ENCODE measurements at places on chromosomes 4 and X.

DNA sequence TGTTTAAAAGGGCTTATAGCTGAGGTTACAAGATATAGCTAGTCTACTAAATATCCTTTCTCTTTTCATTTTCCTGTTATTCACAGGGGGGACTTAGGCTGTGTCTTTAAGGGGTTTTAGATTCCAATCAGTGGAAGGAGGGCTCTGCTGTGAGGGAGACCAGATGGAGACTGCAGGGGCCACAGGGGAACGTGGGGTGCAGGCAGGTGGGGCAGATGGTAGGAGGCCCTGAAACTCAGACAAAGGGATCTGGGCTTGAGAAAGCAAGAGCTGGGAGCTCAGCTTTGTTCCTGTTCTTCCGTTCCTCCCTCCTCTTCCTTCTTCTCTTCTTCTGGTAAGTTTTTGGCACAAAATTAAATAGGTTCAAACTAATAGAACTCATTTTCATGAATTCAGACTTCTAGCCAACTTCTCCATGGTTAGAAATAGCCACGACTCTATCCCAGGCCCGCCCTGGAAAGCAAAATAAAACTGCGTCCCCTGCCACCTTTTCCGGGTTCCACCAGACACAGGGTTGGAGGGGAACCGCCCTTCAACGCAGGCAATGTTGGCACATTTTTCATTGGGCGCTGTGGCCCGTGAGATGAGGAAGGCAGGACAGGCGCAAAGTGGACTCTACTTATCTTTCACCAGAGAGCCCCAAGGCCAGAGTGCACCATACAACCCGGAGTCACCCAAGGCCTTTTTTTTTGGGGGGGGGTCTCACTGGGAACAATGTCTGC, 3.5 kb upstream of the TMSB4X start:
- no peak for DNase-seq

DNA sequence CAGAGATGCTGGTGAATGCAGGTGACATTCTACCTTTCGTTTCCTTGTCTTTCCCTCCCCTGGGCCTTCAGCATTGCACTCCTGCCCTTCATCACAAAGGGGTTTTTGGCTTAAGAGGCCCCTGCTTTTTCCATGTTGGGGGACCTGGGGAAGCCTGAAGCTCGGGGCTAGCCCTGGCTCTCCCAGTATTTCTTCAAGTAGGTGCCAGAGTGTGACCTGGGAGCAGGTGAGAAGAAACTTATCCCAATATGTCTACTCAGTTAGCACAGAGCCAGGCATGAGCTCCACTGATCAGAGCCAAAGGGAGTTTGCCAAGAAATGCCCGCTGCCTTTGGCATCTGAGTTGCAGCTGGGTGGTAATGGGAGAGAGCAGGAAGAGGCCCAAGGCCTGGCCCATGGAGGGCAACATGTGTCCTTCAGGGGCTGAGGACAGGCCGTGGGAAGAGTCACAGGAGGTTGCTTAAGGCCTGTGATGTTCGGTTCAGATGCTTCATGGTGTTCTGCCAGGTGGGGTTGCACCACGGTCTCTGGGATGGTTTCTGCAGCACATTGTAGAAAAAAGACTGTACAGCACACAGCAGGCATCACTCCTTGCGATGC, 7.6 kb downstream of the PRRG3 start:
- no peak for DNase-seq

DNA sequence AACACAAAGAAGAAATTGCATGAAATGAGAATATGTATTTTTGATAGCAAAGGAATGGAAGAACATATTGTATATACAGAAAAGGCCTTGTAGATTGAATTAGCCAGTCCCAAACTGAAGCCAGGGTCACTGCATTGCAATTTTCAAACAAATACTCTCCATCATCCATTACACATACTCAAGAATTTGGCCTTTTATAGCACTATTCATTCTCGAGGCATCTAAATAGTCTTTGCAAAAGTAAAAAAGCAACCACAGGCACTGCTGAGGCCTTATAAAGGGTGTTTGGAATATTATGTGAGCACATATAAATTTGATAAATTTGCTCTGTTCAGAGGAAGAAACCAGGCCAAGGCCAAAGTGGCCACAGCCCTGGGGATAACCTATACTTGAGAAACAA, 123.0 kb downstream of the ZNF827 start:
- no peak for DNase-seq

DNA sequence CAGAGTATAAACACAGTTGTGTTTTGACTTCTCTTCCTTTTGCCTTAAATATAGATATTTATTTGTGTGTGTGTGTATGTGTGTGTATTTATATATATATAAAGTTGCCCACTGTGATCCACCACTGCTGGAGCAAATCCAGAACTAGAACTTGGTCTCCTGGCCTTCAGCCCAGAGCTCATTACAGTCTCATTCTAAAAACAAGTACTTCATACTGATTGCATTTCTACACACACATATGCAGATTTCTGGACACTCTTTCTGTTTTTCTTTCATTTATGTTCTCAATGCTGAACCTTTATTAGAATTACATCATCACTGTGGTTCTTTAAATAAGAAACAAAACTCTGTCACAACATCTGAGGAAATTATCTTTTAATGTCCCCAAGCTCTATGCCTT, 381 bp downstream of the TXK start:
- no peak for DNase-seq

- no peak for DNase-seq
Measured at GRCh38 chrX:63656871-63657580, 128.0 kb downstream of the ARHGEF9 start.

DNA sequence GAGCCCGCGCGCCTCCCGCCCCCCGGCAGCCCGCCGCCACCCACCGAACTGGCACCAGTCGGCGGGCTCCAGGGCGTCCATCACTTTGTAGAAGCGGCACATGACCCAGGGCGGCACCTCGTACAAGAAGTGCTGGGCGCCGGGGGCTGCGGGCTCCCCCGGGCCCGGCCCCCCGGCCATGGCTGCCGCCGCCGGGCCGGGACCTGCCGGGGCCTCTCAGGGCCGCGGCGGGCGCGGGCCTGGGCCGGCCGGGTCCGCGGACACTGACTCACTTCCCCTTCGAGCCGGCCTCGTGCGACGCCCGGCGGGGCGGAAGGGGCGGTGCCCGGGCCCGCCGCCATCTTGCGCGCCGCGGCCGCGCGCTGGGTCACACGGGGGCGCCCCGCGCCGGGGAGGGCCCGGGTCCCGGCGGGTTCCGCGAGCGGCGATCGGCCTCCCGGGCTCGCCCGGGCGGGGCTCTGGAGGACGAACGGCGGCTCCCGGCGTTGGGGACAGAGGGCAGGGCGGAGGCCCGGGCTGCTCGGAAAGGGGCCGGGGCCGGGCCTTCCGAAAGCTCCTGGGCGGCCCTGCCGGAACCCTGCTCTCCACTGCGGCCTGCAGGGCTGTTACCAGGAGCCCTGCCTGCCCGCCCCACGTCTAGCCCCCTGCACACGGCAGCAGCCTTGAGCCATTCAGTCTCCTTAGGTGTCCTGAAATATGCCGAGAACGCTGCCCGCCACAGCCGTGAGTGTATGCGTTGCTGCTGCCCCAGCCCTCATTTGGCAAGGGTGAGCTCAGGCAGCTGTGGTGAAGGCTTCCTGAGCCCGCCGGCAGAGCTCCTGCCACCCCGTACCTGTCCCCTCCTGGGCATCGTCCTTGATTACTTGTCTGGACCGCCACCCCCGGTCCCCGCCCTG, at the start of gene IRAK1:
Gene IRAK1, minus strand, starts transcription at position 270 of the 896 bp plus-strand sequence. Its CDS starts 90 bp downstream, at position 180.
- DNase-seq: peak; percentile 54

- no peak for DNase-seq
Measured at GRCh38 chr4:121183361-121183760, 19.2 kb upstream of the TNIP3 start.

GRCh38 chr4:185343726-185344581, 51.8 kb downstream of the LRP2BP start:
- no peak for DNase-seq

DNA sequence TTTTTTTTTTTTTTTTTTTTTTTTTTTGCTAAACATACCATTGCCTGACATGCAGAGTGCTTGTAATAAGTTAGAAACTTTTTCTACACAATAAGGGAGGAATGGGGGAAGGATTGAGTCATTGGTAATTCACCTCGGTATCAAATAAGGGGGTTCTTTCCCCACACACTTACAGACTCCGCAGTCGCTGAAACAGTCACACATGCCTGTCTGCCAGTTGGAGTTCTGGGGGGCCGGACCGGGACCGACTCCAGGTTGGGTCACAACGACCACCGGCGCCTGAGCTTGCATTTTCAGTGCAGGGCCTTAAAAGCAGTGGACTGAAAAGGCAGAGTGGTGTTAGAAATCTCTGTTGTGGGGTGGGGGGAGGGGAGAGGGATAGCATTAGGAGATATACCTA, 6.9 kb downstream of the PLAC8 start:
- no peak for DNase-seq

DNA sequence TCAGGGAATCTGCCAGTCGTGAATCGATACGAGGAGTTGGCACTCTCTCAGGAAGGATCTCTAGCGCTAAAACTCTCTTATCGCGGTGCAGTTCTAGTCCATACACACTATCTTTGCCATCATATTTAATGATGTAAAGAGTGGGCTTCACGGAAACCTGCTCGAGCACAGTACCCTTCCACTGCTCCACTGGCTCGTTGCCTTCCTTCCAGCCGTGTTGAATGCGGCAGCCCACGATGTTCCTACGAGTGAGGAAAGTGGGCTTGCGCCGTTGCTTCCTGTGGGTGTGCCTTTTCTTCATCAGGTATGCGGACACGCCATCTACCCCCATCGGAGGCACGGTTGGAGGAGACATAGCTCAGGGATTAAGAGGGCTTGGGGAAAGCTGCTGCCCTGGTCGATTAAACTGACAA, 661 bp downstream of the SPIN4 start:
- DNase-seq: no peak

DNA sequence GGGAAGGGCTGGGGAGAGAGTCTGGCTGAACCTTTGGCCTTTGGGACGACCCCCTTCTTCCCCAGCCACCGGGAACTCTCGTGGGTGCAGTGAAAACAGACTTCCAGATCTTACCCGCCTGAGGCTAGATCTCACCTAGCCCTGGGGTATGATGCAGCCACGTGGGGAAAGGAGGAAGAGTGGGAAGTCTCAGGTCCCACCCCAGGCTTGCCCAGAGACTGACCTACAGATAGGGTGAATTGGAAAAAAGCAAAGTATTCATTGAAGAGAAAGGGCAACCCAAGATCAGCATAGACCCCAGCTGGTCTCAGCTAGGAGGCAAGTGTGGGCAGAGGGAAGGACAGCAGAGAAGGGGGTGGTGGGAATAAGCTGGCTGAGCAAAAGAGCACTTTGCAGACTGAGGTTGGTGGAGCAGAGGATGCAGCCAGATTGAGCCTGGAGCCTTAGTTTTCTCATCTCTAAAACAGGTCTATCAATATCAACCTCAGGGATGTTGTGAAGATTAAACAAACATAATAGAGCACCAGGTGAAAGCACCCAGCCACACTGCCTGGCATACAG, 4.2 kb upstream of the EFNB1 start:
- no peak for DNase-seq

GRCh38 chrX:68945603-68946228, 116.9 kb downstream of the EFNB1 start:
- no peak for DNase-seq

DNA sequence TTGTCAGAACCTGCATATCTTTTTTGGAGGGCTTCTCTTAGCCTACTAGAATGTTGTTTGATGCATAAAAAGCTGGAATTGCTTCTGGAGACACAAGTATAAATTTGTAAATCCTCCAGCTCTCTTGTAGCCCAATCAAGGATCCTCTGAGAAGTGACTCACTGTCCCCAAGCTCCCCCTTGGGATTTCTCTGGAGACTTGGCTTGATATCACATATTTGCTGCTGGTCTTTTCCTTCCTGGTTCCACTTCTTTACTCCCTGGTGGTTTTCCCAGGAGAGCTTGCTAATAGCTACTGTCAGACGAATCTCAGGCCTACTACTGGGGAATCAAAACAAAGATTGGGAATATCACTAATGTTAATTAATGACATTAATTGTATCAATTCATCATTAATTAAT, 173.1 kb downstream of the STK32B start:
- DNase-seq: no peak
